Left renal pelvis (tissue), 4 donors: ENCODE measurements at places on chromosomes 3 and 15.

GRCh38 chr3:38758557-38758956, 57.5 kb downstream of the SCN10A start:
- DNase-seq, result no peak

DNA sequence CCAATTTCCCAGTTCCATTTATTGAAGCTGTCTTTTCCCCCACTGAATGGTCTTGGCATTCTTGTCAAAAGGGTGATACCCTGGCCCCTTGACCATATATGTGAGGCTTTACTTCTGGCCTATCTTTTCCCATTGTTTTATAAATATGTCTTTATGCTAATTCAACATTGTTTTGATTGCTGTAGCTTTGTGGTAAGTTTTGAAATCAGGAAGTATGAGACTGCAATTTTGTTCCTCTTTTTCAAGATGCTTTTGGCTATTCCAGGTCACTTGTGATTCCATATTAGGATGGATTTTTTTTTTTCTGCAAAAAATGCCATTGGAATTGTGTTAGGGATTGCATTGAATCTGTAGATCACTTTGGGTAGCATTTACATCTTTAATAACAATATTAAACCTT, 141.2 kb upstream of the MANF start:
- no peak for DNase-seq

- no peak for DNase-seq
Observed at GRCh38 chr3:196650740-196651311, 11.3 kb downstream of the NRROS start.

- DNase-seq, result peak; percentile 70
Observed at GRCh38 chr3:197456261-197457091, 99.3 kb downstream of the BDH1 start.

GRCh38 chr3:66035763-66036477, 2.8 kb downstream of the MAGI1 start:
- DNase-seq, result no peak

DNA sequence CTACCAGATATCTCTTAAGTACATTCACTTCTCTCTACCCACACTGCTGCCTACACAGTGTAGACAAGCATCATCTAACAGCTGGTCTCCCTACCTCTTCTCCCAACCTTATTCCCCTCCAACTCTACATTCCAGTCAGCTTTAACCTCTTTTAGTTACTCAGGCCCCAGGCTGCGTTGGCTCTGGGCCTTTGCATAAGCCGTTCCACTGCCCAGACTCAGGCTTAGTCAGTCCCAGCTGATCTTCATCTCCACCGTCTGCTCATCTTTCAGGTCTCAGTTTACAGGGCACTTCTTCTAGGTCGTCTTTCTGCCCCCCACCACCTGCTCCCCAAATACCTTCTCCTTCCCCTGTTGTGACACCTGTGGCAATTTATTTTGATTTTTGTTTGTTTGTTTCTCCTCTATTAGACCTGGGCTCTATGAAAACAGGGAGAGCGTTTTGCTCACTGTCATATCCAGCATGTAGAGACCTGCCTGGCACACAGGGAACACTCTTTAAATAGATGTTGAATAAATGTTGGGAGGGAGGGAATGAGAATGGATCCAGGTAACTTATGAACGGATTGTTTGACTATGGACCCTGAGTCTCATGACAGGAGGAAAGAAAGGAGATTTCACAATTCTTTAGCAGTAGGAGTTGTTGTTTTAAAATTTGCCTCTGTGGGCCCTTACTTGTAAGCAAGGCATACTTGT, 11.1 kb downstream of the SLC27A2 start:
- no peak for DNase-seq

DNA sequence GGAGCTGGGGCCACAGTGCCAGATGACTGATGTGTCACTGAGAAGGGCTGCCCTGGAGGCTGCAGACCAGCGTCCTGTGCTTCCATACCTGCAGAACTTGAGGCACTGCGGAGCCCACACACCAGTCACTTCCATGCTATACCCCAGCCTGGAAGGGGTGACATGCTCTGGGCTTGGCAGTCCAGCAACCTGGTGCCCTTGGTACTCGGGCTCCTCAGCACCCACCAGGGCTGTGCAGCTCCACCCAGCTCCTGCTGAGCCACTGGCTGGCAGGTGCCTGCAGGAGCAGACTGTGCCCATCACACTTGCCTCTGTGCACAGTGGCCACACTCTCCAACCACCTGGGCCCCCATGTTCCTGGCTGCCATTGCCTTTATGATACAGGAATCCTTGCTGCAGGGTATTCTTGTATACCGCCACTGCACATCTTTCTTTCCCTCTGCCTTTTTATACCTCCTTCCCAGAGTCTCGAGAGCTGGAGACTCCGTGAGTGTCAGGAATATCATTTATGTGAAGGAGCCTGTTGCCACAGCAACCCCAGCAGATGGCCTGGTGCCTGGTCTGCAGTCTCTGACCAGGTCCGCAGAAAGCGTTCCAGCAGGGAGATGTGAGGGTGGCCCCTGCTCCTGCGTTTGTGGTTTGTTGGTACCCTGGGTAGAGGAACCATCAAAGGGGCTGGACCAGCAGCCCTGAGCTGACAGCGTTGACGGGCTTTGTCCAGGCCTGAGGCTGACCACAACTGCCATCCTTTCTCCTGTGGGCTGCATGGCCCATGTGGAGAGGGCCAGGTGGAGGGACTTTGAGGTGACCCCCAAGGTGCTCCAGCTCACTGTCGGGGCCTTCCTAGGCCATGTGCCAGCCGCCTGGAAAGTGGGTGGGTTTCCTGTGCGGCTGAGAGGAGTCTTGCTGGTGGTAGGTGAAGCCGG, 93.4 kb upstream of the PLXNA1 start:
- DNase-seq, result no peak

DNA sequence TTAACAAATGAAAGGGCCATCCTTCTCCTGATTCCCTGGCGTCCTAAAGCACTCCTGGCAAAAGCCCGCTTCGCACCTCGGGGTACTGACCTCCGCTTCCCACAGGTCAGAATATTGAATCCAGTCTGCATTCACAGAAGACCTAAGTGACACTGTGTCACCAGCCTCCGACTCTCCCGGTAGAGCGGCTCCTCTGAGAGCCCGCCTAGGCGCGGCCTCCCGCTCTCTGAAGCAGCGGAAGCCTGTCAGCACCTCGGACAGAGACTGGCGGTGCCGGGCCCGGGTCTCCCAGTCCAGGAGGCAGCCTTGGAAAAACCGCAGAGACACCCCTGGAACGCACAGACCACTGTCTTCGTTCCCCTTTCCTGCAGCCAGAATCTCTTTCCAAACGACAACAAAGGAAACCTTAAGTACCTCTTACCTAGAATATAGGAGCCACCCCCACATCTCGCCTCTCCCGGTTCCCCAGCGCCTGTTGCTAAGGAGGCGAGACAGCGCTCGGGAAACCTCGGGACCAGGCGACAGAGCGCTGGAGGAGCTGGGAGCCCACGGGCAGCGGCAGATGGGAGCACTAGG, 1.2 kb downstream of the GABRB3 start:
- peak; percentile 66 for DNase-seq

DNA sequence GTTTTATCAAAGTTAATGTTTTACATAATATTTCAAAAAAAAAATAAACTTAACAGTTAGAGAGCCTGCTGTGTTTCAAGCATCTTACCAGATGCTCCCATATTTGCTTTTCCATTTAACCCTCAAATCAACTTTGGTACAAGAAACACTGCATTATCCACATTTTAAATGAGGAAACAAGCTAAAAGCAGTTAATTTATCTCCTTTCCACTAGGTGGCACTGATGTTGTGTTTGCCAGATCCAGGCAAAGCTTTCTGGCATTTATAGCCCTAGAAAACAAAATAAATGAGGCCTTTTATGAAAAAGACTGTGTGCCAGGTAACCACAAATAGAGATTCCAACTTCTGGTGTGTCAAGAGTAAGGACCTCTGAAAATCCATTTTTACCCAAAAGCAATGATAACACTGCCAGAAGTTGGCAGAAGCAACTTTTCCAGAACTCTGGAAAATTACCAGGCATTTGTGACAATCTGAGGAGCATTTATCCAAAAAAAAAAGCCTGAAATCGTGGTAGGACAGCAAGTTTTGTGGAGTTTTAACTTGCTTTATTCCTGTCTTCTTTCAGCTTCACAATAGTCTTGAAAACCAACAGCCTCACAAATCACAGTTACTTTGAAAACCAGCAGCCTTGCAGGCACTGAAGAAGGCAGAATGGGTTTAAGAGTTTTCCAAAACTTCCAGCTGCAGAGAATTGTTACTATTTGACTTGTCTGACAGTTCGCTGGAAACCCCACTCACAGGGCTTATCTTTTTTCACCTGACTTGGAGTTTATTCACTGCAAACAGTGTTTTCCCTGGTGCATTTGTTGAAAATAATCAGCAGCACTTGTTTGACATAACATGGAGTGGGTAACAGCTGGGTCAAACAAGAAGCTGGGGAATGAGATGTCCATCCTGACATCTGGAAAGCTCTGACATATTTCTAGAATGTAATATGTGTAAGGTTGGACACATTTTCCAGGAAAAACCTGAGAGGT, 9.2 kb downstream of the FAM162A start:
- DNase-seq, result no peak
